ENCODE measurements at places on chromosomes 3 and 15. TPM values are rescaled to one million over a fixed set of nuclear protein-coding genes. Genes with fewer than 3 reads are reported as not detected.

GRCh38 chr15:74624020-74624602 lies 8.5 kb downstream of the CLK3 start:
- no peak for DNase-seq

DNA sequence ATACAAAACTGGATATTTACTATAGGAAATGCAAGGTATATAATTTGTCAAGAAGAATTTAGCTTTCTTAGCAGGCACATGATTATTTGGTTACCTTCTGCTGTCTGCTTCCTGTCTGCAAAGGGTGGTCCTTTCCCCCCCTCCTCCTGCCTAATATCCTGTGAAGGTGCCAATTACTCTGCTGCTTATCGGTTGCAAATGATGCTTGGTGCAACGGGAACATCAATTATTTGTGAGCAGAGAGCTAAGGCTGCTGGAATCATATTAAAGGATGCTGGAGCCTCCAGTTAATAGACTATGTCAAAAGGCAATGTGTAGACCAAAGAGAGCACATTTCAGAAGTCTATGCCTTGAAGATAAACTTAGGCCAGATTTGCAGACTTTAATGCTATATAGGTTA lies 443.7 kb upstream of the ONECUT1 start:
- DNase-seq, result no peak

DNA sequence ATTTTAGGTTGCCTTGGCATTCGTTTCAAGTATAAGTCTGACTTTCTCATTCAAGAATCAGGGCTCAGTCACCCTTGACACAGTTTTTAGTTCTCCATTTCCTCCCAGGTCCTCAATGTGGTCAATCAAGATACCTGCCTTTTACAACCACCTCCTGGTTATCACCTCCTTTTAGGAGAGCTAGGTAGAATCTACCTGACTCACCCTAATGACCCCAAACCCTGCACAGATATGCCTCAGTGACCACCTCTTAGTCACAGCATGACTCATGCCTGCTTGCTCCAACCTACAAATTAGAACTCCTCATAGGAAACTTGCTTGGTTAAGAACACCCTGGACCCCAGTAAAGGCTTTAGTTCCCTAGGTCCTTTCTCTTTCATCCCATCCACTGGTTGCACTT lies 22.5 kb downstream of the DMXL2 start:
- no peak for DNase-seq

- no peak for DNase-seq
Observed at GRCh38 chr3:138724443-138724842, 110.3 kb downstream of the PIK3CB start.

GRCh38 chr15:49137861-49138260 lies 17.5 kb downstream of the COPS2 start:
- DNase-seq, result no peak

GRCh38 chr3:79846148-79846933 lies 78.5 kb upstream of the ROBO1 start:
- DNase-seq, result no peak

GRCh38 chr3:186515125-186515524 lies 29.1 kb downstream of the CRYGS start:
- no peak for DNase-seq

DNA sequence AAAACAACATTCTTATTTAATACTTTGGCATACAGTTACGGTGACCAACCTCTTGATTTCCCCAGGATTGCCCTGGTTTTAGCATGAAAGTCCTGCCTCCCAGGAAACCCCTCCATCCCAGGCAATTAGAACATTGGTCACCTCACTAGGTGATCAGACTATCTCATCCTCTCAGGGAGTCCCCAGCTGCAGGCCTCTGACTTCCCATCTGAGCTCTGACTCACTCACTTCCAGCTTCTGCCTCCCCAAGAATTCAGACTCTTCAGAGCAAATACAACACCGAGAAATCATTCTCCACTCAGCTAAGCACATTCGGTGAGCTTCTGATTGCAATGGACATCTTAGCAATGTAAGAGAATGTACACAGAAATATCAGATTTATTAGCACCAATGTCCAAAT lies 92.4 kb upstream of the HES1 start:
- DNase-seq, result no peak

DNA sequence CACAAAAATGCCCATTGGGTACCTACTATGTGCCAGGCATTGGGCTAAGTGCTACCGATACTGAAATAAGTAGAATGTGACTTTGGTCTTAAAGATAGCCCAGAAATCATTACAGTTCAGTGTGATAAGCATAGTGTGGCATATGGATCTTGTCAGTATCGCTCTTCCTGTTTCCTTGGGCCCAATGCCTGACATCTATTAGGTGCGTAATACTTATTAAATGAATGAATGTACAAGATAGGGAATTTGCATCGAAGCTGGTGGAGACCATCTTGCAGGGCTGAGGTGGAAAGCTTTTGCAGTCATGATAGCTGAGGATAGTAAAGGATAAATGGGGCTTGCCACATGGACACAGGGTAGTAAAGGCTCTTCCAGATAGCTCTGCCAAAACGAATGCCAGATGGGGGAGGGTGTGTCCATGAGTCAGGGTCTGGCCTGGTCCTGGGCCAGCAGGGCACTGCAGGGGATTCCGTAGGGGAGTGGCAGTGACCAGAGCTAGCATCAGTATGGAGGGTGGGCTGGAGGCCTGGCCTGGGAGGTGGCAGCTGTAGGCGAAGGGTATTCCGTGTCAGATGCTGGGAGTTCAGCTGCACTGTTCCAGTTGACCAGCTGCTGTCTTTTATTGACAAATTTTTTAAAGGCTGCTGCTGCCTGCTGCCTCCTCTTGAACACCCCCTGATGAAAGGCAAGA lies 23.5 kb downstream of the TSEN2 start:
- DNase-seq, result no peak

DNA sequence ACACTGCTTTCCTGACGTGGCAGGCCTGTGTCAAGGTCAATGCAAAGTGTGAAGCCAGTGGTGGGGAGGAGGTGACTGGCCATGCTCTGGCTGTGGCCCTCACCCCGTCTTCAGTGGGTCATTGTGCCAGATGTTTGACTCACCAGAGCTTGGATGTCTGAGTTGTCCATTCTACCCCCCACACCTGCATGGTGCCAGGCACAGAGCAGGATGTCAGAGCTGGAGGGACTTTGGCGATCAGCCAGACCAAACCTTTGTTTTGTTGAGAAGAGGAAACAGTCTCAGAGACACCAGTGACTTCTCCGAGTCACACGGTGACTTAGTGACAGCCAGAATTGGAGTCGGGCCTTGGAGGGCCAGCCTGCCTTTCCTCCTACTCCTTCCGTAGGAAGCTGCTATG lies 49.5 kb downstream of the SMAD6 start:
- no peak for DNase-seq

- DNase-seq, result no peak
Observed at GRCh38 chr3:17820704-17821103, 78.3 kb upstream of the TBC1D5 start.

DNA sequence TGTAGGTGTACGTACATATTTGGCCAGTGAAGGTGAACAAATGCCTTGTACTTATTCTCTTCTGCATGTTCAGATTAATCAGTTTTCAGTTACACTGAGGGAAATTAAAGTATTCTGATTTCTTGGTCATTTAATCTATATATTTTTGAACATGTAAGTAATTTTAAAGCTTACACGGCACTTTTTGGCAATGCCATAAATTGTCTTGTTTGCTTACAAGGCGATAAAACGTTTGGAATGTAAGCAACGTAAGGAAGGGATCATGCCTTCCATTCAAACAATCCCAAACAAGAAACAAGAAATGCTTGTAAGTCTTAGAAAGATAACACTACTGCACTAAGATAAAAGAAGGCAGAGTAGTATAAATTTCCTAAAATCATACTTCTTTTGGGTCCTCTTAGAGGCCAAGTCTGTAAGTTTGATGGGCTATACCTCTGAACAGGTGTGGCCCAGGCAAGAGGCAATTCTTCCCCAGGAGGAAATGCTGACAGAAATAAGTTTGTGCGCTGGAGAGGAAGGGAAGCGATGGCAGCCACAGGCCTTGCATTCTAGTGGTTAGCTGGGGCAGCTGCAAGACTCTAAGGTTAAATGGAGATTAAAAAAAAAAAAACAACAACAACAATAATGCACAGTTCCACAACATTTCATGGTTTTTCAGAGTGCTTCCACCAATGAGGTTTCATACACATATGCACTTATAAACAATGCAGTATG lies 73.8 kb downstream of the GOLIM4 start:
- DNase-seq, result no peak

GRCh38 chr3:61627768-61628185 lies 66.4 kb downstream of the PTPRG start:
- DNase-seq, result peak; percentile 70

DNA sequence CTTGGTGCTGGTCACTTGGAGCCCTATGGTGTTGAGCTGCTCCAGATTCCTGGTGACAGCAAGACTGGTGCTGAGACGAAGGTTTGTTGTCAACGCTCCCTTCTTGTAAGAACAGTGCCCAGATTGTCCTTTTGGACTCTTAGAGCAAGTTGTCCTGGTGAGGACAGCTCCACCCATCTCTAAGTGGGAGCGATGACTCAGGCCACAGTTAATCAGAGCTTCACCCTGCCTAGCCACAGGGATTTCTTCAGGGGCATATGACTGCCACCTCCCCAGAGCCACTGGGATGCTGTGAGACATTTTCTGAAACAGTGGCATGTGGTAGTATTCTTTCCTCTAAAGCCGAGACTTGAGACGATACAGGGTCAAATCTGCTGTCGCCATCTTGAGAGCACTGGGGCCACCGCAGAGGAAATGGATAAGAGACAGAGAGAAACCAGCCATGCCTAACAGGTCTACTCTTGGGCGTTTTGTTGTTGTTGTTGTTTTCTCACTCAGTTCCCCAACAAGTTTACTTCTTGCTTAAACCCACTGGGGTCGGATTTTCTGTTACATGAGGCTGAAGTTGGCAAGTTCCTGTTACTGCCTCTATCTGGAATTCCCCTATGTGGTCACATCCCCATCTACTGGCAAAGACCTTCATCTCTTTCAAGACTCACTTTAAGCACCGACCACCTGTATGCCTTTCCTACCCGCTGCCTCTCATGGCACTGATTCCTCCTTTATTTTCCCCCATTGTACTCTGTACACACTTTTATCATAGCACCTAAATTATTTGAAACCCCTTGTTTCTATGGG lies 16.0 kb upstream of the PCOLCE2 start:
- DNase-seq, result no peak

- peak; percentile 0 for DNase-seq
Observed at GRCh38 chr3:142735462-142735861, 11.6 kb downstream of the TRPC1 start.

DNA sequence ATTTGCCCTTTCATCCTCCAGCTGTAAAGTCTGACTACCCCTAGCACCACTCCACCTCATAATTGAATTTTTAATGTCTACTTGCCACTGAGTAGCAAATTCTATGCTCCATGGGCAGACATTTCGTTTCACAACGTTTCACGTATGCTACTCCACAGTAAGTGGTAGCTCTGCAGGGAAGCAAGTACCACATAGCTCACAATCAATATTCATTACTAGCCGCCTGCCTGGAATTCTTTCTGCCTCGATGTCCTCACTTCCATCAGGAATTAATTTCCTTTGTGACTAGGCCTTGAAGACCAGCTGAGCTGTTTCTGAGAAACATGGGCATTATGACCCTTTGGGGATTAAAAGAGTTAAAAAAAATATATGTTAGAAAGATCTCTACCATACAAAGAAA lies 15.3 kb downstream of the NPTN start:
- no peak for DNase-seq

DNA sequence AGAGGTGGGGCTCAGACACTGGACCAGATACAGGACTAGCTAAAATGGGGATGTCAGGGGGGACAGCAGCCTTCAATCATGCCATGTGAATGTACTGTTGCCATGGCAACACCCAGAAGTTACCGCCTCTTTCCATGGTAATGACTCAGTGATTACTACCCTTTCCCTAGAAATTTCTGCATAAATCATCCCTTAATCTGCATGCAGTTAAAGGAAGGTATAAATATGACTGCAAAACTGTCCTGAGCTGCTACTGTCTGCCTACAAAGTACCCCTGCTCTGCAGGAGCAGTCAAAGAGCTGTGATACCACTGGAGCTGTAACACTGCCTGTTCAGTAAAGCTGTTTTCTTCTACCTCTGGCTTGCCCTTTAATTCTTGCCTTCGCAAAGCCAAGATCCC lies 168.2 kb downstream of the PEAK1 start:
- DNase-seq, result no peak

- no peak for DNase-seq
Observed at GRCh38 chr15:93614386-93615104, 525.5 kb upstream of the RGMA start.

GRCh38 chr3:177249203-177249602 lies 51.9 kb upstream of the TBL1XR1 start:
- no peak for DNase-seq

DNA sequence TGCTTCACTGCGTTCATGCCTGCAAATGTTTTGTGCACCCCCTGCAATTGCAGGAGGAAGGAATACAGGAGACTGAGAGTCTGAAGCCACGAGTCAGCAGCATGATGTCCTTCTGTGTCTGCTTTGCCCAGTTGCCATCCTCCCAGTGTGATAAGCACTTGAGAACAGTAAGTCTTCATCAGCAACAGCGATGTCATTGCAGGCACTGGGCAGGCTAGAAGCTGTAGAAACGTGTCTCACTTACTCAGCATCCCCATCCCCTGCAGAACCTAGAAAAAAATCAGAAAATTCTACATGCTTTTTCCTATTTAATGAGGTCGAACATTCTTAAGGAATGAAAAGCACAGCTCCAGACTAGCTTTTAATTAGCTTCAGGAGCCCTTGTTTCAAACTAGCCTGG lies 156.5 kb upstream of the LPP start:
- DNase-seq, result no peak

DNA sequence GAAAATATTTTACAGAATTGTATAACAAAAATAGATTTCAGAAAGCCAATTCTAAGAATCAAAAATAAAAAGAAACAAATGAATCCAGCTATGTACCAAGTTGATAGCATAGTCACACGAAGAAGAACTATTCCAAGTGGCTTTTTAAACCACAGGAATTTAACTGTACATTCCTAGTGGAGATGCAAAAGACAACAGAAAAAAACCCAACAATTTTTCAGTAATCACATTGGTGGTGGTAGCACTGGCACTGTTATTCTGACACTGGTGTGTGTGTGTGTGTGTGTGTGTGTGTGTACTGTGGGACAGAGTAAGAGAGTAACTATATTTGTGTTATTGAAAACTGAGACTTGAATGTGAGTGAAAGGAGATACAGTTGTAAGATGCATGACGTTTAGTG lies 9.1 kb downstream of the BFSP2 start:
- DNase-seq, result no peak

GRCh38 chr15:77819048-77819850 lies 186.5 kb upstream of the LINGO1 start:
- no peak for DNase-seq

MYZAP gene
- 8.3 TPM for total RNA-seq

SLC27A2 gene
- total RNA-seq, result 0.39 TPM

OR5K2 gene
- not detected for total RNA-seq

RFT1 gene
- 9.2 TPM for total RNA-seq

FBLN2 gene
- total RNA-seq, result 33.5 TPM

UBA7 gene
- 16.3 TPM for total RNA-seq

NOX5 gene
- 0.39 TPM for total RNA-seq

CX3CR1 gene
- total RNA-seq, result 1.5 TPM

CXCR6 gene
- 0.39 TPM for total RNA-seq

KIF9 gene
- 2.1 TPM for total RNA-seq

ARNT2 gene
- total RNA-seq, result 2.8 TPM

CTXN2 gene
- total RNA-seq, result not detected

UROC1 gene
- not detected for total RNA-seq

SHF gene
- total RNA-seq, result 12.3 TPM

Data from skin of body (tissue), 3 donors.